Activated gamma-delta T cell (primary cell): ENCODE measurements at places on chromosomes 16 and 17.
A peak's percentile ranks its signal among the peaks of the same experiment; 100 is the strongest.

DNA sequence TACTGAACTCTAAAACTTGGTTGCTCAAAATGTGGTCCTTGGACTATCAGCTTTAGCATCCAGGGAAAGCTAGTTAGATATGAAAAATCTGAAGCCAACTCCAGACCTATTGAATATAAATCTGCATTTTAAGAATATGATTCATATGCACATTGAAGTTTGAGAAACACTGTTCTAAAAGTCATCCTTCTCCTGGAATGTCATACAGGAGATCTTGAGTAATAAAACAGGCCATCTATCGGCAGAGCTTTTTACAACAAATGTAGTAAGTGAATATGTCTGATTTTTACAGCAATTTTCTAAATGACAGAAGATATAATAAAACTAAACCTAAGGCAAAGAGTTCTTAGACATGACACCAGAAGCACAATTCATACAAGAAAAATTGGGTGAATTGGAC, 140.4 kb downstream of the PMP22 start:
- no peak for DNase-seq

DNA sequence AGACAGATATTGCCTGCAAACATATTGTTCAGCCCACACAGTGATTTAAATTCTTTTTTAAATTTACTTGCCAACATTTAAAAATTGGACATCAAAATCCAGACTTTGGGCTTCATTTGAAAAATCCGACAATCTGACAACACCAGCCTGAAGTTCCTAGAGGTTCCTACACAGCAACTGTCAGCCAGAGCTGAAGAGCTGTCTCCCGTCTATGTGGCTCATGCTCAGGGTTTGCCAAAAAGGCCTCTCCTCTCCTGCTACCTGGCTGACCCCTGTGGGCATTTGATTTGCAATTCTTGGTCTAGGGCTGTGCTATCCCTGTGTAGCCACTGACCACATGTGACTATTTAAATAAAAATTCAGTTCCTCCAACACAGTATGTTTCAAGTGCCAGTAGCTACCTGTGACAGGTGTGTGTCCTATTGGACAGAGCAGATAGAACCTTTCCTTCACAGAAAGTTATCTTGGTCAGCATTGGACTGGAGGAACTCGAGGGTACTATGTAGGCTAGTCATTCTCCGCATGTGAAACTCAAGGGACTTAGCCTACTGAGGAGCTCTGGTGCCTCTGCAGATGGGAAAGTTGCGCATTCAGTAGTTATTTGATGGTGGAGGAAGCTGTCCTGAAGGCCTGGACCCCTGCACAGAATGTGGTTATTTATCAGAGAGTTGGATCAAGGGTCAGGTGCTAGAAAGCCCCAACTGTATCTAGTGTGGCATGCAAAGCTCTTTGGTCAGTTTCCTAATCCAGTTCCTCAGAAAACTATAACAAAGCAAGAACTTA, 2.7 kb downstream of the LYRM1 start:
- no peak for DNase-seq

GRCh38 chr16:15055141-15056053, 477 bp downstream of the NTAN1 start:
- DNase-seq, result peak; percentile 78

DNA sequence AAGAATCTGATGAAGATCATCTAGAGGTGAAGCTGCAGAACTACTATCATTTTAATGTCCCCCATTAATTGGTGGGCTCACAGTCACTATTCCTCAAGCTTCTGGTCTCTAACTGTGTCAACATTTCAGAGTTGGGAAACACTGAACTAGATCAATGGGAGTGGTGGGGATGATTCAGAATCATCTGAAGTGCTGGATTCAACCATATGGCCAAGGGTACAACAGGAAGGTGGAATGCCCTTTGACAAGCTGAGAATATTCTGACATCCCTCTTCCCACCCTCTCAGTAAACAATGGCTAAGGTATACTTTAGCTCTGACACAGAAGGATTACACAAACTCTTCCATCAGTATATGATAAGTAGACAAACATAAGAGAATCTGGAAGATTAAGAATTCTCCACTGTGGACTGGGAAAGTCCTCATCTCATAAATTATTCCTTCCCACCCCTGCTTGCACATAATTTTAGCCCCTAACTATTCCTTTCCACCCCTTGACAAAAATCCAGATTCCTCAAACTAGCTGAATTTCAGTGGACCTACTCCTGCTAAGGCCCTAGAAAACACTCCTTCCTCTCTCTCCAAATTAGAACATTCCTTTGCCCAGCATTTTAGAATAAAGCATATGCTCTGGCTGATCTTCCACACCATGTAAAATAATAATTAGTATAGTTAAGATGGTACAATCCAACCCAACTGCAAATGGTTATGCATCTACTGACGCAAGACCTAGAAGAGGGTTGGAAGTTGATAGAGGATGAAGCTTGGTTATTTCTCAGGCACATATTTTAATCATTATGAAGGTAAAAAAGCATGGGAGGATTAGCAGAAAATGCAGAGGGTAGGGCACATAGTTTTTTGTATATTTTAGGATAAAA, 16.3 kb upstream of the RFFL start:
- no peak for DNase-seq

DNA sequence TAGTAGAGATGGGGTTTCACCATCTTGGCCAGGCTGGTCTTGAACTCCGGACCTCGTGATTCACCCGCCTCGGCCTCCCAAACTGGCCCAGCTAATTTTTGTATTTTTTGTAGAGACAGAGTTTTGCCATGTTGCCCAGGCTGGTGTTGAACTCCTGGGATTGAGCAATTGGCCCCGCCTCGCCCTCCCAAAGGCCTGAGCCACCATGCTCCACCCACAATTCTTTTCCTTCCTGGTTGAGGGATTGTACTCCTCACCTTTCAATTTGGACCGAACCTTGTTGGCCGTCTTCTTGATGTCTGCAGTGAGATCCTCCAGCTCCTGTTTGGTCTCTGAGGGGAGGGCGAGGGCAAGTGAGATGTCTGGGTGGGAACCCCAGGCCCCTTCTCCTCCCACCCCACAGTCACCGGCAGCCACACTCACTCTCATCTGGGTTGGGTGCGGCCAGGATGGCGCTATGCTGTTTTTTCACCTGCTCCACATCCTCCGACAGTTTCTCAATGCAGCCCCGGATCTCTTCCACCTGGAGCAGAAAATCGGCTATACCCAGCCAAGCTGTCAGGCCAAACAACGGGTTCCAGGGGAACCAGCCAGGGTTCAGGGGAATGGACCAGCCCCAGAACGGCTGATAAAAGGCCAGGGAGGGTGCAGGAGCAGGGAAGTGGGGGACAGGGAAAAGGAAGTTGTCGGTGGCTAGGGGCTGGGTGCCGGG, 9.6 kb downstream of the STX1B start:
- DNase-seq, result no peak

- DNase-seq, result no peak
Measured at GRCh38 chr17:12790249-12791106, 1.2 kb downstream of the ARHGAP44 start.

GRCh38 chr16:84303516-84303915, 8.8 kb downstream of the WFDC1 start:
- DNase-seq, result no peak

GRCh38 chr17:32621612-32622312, 135.0 kb downstream of the CDK5R1 start:
- no peak for DNase-seq
